ENCODE measurements at places on chromosomes 12 and 14. TPM values are rescaled to one million over a fixed set of nuclear protein-coding genes. Genes with fewer than 3 reads are reported as not detected.

GRCh38 chr14:43411841-43412240, 1095.2 kb downstream of the FSCB start:
- no peak for DNase-seq

DNA sequence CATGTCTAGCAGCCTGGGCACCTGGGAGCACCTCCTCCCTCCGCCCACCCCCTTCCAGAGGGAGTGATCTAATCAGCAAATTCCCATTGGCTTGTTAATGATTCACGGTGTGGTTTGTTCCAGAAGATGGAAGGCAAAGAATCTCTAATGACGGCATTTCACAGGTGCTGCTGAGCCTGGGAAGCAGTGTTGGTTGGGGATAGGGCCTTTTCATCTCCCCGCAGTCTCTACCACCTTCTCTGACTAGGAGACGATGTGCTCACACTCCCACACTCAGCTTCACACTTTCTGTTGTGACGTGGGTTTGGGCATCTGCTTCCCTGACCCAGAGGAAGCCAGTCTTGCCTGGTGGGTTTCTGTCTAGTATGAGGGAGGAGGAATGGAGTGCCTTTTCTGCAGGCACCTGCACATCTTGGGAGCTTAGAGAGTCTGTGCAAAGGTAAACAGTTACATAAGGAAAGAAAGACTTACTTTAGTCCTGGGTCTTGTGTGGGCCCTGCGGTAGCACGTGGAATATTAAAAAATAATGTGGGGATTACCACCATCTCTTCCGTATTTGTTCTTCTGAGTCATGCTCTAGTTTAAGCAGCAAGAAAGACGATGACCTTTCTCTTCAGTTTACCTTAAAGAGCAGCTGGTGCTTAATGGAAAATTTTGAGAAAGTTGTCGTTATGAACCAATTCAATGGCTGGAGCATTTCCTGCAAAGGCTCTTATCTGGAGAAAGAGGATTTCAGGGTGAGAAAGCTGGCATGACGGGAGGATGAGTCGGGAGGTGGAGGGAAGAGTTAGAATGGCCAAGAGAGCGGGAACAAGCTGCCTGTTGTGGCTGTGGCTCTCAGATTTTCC, 70.6 kb upstream of the ARHGAP5 start:
- no peak for DNase-seq

DNA sequence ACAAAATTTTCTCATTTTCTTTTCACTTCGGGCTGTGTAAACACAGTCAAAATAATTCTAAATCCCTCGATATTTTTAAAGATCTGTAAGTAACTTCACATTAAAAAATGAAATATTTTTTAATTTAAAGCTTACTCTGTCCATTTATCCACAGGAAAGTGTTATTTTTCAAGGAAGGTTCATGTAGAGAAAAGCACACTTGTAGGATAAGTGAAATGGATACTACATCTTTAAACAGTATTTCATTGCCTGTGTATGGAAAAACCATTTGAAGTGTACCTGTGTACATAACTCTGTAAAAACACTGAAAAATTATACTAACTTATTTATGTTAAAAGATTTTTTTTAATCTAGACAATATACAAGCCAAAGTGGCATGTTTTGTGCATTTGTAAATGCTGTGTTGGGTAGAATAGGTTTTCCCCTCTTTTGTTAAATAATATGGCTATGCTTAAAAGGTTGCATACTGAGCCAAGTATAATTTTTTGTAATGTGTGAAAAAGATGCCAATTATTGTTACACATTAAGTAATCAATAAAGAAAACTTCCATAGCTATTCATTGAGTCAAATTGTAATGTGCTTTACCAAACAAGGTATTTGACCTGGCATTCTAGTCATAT, 4.8 kb downstream of the CDKN1B start:
- no peak for DNase-seq

TAS2R14 gene
- total RNA-seq = 5.2 TPM
